ENCODE measurements at places on chromosomes 7 and 10.

GRCh38 chr10:62048919-62049623 is 147.6 kb downstream of the ARID5B start:
- peak; percentile 80 for DNase-seq

DNA sequence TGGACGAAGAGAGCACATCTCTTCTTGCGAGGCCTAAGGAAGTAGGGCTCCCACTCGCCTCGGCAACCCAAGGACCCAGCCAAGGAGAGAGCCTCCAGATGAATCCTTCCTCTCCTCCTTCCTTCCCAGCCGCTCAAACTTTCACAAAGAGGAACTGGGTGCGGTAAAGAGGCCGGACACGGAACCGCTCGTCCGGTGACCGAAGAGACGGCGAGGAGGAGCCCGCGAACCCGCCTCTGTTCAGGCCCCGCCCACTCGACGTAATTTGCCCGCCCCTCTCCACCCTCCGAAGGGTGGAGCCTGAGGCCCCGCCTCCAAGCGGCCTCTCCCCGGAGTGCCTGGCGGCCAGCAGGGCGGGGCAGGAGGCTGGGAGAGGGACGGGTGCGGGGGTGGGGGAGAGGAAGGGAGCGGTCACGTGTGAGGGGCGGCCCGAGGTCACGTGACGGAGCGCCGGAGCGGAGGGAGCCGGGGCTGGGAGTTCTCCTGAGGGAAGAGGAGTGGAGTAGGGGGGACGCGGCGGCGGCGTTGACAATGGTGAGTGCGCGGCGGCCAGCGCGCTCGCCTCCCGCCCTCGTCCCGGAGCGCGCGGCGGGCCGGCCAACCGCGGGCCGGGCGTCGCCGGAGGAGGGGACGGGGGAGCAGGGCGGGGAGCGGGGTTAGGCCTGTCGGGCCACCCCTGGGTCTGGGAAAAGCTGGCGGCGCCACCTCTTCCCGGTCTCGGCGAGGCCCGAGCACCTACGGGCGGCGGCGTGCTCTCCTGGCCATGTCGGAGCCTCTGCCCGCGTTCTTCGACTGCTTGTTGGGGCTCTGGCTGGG is at the start of gene VPS26A:
Gene VPS26A, plus strand, starts transcription at position 432 of the 816 bp plus-strand sequence. Its CDS starts 100 bp downstream, at position 532.
- DNase-seq = peak; percentile 99

- no peak for DNase-seq
Observed at GRCh38 chr10:70053841-70054288, 1.2 kb downstream of the MACROH2A2 start.

DNA sequence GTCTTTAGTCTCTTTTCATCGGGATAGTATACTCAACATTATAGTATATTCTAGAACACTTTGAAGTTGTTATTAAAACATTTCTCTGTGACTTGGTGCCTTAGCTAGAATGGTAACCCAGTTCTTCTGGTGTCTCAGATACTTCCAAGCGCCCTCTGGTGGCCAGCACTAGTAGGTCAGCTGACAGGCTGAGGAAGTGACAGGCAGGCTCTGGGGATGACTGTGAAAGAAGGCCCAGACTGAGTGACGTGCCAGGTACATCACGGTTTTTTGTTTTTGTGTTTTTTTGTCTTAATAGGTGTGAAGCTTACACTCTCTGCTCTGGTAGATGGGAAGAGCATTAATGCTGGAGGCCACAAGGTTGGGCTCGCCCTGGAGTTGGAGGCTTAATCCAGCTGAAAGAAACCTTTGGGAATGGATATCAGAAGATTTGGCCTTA is 5.1 kb downstream of the COMTD1 start:
- DNase-seq = peak; percentile 93

DNA sequence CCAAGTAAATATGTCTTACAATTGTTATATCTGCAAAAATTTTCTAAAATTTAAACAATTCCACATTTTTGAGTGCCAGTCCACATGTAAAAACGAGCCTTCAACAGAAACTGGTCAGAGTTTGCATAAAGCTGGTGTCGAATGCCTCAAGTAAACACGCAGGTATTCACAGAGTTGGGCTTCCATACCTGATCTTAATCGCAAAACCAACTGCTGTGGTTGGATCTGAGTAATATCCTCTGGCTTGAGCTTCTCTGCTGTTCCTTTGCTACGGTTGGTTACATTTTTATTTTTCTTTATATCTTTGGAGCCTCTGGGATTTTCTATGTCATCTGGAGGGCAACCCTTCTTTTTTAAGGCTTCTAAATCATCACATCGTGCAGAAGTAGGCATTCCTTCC is 28.4 kb downstream of the ITGB1 start:
- DNase-seq = no peak

DNA sequence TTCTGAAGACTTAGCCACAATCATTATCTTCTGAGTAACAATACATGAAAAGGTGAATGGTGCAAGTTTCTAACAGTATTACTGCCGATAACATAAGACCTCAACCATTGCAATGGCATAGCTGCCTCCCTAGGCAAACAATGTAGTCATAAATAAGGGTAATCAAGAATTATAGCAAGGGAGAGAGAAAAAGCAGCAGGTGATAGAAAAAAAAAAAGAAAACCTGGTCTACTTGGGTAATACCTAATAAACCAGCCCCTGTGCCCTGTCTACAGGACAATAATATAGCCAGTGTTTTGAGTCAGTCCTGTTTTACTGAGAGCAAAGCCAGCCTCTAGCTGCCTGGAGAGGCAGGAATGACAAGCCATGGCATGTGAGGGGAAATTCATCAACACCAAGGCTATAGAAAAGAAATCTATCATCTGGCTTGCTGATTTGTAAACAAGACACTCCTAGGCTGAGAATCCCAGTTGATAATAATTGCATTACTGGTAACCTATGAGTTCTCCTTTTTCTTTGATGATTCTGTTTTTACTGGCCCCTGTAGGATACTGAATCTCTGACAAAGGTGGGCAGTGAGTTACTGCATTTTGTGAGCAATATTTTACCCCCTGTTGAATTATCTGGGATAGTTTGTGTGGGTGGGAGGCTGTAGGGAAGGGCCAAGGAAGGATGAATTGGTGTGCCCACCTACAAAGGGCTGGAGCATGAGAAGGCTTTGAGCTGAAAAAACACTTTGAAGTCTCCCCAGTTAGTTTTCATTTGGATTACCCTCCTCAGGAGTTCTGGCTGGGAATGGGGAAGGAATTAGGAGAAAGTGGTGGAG is 1.7 kb upstream of the WEE2 start:
- DNase-seq = no peak

DNA sequence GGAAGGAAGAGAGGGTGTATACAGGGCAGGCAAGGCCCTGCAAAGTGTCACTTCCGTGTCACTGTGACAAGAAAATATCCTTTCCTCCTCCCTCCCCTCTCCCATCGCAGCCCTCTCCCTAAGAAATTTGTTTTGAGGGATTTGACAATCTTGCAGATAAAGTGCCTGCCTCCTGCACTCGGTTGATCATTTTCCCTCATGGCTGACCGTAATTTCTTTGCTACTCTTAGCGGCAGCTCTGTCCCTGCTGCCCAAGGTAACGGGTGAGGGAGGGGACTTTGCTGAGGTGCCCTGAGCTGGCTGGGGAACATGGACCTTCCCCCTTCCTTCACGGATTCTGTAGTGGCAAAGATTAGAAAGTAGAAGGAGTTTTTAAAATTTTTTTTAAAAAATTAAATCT is 179.1 kb downstream of the TCF7L2 start:
- DNase-seq = no peak

Measured in activated naive CD4-positive, alpha-beta T cell treated with anti-CD3 and anti-CD28 coated beads, Interleukin-2, amount 50 U/mL, for 72 hours (primary cell).